ENCODE measurements at places on chromosomes 2 and 18. TPM values are rescaled to one million over a fixed set of nuclear protein-coding genes. Genes with fewer than 3 reads are reported as not detected.
A peak's percentile ranks its signal among the peaks of the same experiment; 100 is the strongest.

Gene UGT1A4
- not detected for total RNA-seq

Gene KCNE4
- 2.5 TPM for total RNA-seq

GRCh38 chr2:21748501-21748900, 624.7 kb downstream of the TDRD15 start:
- peaks cover 3% of the 10 kb centered on the region for H3K27me3 ChIP-seq
- no peaks in the 10 kb centered on the region for H3K36me3 ChIP-seq
- H3K27ac ChIP-seq, result no peak overlapping the region
- no peak for DNase-seq
- H3K4me1 ChIP-seq, result no peaks in the 10 kb centered on the region
- no peak overlapping the region for H3K4me3 ChIP-seq

Gene ARL6IP6
- total RNA-seq, result 20.8 TPM

GRCh38 chr2:72934683-72935610, 17.6 kb downstream of the EMX1 start:
- H3K36me3 ChIP-seq, result no peaks in the 10 kb centered on the region
- peaks cover 41% of the 10 kb centered on the region for H3K27me3 ChIP-seq
- peaks cover 4% of the 10 kb centered on the region for H3K4me1 ChIP-seq
- no peak for DNase-seq
- H3K4me3 ChIP-seq, result no peak overlapping the region

- H3K27me3 ChIP-seq, result no peaks in the 10 kb centered on the region
- H3K36me3 ChIP-seq, result no peaks in the 10 kb centered on the region
- DNase-seq, result no peak
- H3K4me3 ChIP-seq, result no peak overlapping the region
Measured at GRCh38 chr2:220469201-220469600, 841.8 kb downstream of the SLC4A3 start.

DNA sequence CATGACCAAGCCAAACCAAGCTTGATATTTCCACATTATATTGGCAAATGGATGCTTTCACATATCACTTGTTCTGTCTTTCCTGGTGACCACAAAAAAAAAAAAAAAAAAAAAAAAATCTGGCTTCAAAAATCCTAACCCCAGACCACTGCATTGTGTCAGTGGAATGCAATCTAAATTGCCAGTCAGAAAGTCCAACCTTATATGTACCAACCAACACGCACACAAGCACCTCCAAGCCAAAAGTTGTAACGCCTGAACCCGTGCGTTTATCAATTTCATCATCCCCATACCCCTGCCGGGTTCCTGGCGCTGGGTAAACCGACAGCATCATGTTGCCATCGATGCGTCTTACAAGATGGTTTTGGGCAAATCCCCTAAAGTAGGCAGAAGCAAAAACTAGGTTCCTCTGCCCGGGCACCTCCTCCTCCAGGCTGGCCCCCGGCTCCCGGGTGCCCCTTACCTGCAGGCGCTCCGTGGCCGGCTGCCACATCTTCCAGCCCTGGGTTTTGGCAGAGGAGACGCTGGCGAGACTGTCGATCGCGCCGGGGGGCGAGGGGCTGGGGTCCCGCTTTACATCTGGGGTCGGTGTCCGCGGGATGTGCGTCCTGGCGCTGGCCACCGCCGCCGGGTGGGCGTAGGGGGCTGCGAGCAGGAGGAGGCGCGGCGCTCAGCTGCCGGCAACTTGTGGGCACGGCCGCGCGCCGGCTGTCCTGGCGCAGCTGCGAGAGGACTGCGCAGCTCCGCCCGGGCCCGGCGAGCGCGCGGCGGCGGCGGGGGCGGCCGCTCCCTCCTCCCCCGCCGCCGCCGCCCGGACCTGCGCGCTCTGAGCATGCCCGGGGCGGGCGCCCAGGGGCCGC, at the start of gene PID1:
TSS of gene PID1 (minus strand) at position 737 of the 860 bp plus-strand sequence. CDS start at position 493, 244 bp downstream.
- peaks cover 64% of the 10 kb centered on the region for H3K27me3 ChIP-seq
- H3K27ac ChIP-seq, result peak within 1 kb of the TSS; percentile 37
- H3K4me1 ChIP-seq, result peaks cover 6% of the 10 kb centered on the region
- H3K4me3 ChIP-seq, result peak within 1 kb of the TSS; percentile 84

DNA sequence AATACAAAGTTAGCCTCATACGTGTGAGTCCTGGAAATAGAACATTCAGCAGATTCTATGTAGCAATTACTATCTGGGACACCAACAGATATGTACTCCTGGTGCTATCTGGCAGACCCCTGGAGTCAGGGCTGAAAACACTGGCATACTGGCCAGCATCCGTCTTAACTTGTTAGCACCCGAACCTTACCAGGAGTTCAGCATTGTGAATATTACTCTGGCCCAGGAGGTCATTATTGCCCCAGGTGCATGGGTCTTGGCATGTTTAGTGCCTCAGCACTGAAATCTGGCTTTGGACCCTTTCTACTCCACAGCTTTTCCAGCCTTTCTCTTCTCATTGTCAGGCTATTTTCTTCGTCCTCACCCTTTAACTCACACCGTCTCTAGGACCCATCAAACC, 11.9 kb upstream of the NDUFV2 start:
- H3K27me3 ChIP-seq, result no peaks in the 10 kb centered on the region

Gene KIAA2012
- 1.3 TPM for total RNA-seq

- H3K36me3 ChIP-seq, result no peaks in the 10 kb centered on the region
- H3K4me3 ChIP-seq, result no peak overlapping the region
- H3K4me1 ChIP-seq, result peaks cover 15% of the 10 kb centered on the region
- H3K27ac ChIP-seq, result no peak overlapping the region
Measured at GRCh38 chr2:240925568-240926515, 19.7 kb downstream of the CROCC2 start.

DNA sequence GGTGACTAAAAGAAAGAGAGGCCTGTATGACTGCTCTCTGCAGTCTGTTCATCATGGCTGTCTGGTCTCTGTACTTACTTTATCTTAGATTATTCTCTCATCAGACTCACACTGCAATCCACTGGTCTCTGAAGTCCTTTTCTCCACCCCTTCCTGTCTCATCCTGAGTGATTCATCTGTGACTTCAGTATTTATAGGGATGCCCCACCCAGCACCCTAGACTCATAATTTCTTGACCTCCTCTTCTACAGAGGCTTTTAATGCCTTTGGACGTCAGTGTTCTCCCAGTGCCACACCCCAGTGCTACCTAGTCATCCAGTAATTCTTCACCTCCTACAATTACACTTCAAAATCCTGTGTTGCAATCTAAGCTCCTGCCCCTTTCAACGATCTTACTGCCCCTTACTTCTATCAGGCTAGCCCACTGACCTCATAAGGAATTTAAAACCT, 14.9 kb upstream of the ITPRID2 start:
- no peak overlapping the region for H3K27ac ChIP-seq
- no peaks in the 10 kb centered on the region for H3K4me1 ChIP-seq
- DNase-seq, result no peak
- H3K36me3 ChIP-seq, result no peaks in the 10 kb centered on the region
- H3K4me3 ChIP-seq, result no peak overlapping the region

Gene EGR4
- total RNA-seq, result 1.2 TPM

DNA sequence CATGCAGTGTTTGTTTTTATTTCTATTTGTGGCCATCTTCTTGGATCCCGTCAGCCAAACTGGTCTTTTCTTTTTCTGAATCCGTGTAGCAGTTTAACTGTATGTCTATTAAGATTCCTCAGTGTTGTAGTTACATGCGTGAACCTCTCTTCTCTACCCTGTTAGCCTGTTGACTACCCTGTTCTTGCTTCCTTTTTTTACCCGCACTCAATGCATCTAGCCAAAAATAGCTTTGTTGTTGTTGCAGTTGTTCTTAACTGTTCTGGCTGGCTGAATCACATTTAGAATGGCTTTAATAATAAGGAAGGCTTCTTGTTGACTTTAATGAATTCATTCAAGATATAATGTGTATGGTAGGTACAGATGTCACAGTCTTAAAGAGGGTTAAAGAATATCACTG, 137.1 kb downstream of the LCLAT1 start:
- H3K36me3 ChIP-seq, result peaks cover 15% of the 10 kb centered on the region
- no peak for DNase-seq
- H3K27ac ChIP-seq, result no peak overlapping the region
- no peaks in the 10 kb centered on the region for H3K27me3 ChIP-seq
- no peak overlapping the region for H3K4me3 ChIP-seq

Gene PRR30
- not detected for total RNA-seq

Gene ACYP2
- total RNA-seq, result 10.1 TPM

Gene LTBP1
- 53.3 TPM for total RNA-seq

- H3K4me1 ChIP-seq, result no peaks in the 10 kb centered on the region
- no peaks in the 10 kb centered on the region for H3K27me3 ChIP-seq
- no peak for DNase-seq
- H3K4me3 ChIP-seq, result no peak overlapping the region
Measured at GRCh38 chr2:16824472-16824871, 158.8 kb upstream of the CYRIA start.

DNA sequence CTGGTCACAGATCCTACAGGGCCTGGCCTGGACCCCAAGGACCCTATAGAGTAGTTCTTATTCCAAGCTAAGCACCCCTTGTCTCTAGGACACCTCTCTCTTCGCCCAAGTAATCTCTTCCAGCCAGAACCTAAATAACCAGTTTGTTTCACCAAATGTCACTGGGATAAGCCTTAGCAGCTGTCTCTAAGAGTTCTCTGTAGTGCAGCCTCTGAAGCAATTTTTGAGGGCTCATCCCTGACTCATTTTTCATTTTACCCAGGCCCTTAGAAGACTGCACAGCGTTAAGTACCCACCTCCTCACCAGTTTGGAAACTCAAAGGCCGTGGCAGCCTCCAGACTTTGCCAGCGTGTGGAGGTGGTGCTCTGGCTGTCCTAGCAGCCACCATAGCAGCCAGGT, 290.1 kb upstream of the SIX2 start:
- no peak overlapping the region for H3K27ac ChIP-seq
- no peak for DNase-seq
- no peak overlapping the region for H3K4me3 ChIP-seq
- peaks cover 20% of the 10 kb centered on the region for H3K27me3 ChIP-seq
- no peaks in the 10 kb centered on the region for H3K36me3 ChIP-seq
- peaks cover 11% of the 10 kb centered on the region for H3K4me1 ChIP-seq

DNA sequence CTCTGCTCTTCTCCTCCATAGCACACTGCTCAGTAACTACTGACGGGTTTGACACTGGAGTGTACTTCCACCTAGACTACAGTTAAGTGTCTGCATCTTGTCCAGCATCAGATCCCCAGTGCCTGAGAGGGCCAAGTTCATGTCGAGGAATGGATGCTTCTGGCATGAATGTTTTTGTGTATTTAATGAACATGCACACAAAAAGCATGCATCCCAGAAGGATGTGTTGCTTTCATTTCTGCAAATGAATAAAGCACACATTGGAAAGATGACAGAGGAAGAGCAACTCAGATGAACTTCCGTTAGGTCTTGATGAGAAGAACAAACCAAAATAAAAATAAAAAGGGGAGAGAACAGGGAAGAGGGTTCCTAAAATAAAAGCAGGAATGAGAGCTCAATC, 27.9 kb downstream of the C2orf49 start:
- H3K36me3 ChIP-seq, result peaks cover 31% of the 10 kb centered on the region
- H3K27ac ChIP-seq, result no peak overlapping the region

GRCh38 chr2:105873721-105874120, 129.0 kb downstream of the NCK2 start:
- DNase-seq, result no peak
- no peaks in the 10 kb centered on the region for H3K27me3 ChIP-seq

DNA sequence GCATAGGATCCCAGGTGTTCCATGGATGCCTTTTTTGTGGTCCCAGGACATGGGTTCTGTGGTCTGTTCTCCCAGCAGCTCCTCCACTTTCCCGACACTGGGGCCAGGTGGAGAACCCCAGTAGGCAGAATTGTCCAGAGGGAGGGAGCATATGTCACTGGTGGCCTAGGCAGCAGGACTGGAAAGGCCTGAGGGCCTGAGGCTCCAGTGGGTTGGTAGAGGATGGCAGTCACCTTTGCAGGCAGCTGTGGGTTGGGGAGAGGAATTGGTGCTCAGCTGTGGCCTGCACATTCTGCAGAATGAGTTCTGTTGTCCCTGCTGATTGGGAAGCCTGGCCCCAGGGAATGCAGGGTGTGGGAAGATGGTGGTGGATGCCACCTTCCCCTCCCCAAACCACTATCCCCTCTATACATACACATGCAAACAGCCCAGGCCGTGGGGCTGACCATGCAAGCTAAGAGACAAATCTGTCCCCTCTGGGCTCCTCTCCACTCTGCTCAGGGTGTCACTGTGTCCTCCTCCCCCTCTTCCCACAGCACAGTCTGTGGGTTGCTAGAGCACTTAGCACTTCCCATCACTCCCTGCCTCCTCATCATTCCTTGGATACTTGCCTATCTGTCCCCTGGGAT, 11.4 kb downstream of the CTIF start:
- peaks cover 49% of the 10 kb centered on the region for H3K4me1 ChIP-seq
- H3K27me3 ChIP-seq, result no peaks in the 10 kb centered on the region
- peak overlapping the region; percentile 59 for H3K27ac ChIP-seq
- no peak overlapping the region for H3K4me3 ChIP-seq
- peaks cover 12% of the 10 kb centered on the region for H3K36me3 ChIP-seq
- no peak for DNase-seq

Gene SIX2
- total RNA-seq, result 13.8 TPM

DNA sequence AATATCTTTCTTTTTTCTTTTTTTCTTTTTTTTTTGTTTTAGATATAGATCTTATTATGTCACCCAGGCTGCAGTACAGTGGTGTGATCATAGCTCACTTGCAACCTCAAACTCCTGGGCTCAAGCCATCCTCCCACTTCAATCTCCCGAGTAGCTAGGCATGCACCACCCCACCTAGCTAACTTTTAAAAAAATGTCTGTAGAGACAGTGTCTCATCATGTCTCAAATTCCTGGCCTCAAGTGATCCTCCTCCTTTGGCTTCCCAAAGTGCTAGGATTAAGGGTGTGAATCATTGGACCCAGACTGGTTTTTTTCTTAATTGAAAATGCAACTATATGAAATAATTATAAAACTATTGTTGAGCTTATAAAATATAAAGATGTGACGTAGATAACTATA, 9.8 kb upstream of the ZCCHC2 start:
- no peak for DNase-seq
- H3K4me1 ChIP-seq, result no peaks in the 10 kb centered on the region
- no peaks in the 10 kb centered on the region for H3K36me3 ChIP-seq

- no peak for DNase-seq
- no peaks in the 10 kb centered on the region for H3K4me1 ChIP-seq
- H3K4me3 ChIP-seq, result no peak overlapping the region
- H3K27ac ChIP-seq, result no peak overlapping the region
Measured at GRCh38 chr2:179917272-179917671, 55.9 kb upstream of the ZNF385B start.

Gene HNRNPA3
- total RNA-seq, result 304 TPM

GRCh38 chr18:74288730-74289129, 3.0 kb downstream of the CYB5A start:
- no peaks in the 10 kb centered on the region for H3K36me3 ChIP-seq
- H3K4me1 ChIP-seq, result peaks cover 28% of the 10 kb centered on the region
- H3K27me3 ChIP-seq, result no peaks in the 10 kb centered on the region
- H3K4me3 ChIP-seq, result peak overlapping the region; percentile 66
- no peak overlapping the region for H3K27ac ChIP-seq

- H3K4me1 ChIP-seq, result peaks cover 27% of the 10 kb centered on the region
- peaks cover 9% of the 10 kb centered on the region for H3K27me3 ChIP-seq
- no peak overlapping the region for H3K27ac ChIP-seq
- no peaks in the 10 kb centered on the region for H3K36me3 ChIP-seq
- no peak for DNase-seq
- no peak overlapping the region for H3K4me3 ChIP-seq
Measured at GRCh38 chr2:217248312-217248935, 388.6 kb upstream of the TNP1 start.

DNA sequence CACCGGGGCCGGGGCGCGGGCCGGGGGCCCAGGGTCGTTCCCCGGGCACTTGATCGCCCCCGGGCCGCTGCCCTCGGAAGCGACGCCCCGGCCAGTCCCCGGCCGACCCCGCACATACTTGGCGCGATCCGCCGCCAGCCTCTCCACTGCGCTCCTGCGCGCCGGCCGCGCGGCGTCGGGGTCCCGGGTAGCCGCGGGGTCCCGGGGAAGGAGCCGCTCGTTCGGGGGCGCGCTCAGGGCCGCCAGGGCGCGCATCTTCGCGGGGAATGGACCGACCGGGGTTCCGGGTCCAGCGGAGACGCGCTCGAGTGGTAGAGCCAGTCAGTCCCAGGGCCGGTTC, 204 bp downstream of the FAM110C start:
- peaks cover 74% of the 10 kb centered on the region for H3K27me3 ChIP-seq
- no peak for DNase-seq
- H3K4me3 ChIP-seq, result no peak overlapping the region
